ENCODE measurements at places on chromosomes 11 and 22. TPM values are rescaled to one million over a fixed set of nuclear protein-coding genes. Genes with fewer than 3 reads are reported as not detected.

GRCh38 chr11:78535920-78536319 is 38.7 kb downstream of the NARS2 start:
- no peaks in the 10 kb centered on the region for H3K4me1 ChIP-seq
- no peak for DNase-seq
- no peaks in the 10 kb centered on the region for H3K36me3 ChIP-seq
- no peaks in the 10 kb centered on the region for H3K27me3 ChIP-seq
- no peak overlapping the region for H3K4me3 ChIP-seq

- H3K4me1 ChIP-seq, result no peaks in the 10 kb centered on the region
- no peaks in the 10 kb centered on the region for H3K27me3 ChIP-seq
- no peak overlapping the region for H3K27ac ChIP-seq
- H3K36me3 ChIP-seq, result no peaks in the 10 kb centered on the region
Observed at GRCh38 chr11:96543177-96543576, 153.4 kb downstream of the JRKL start.

DNA sequence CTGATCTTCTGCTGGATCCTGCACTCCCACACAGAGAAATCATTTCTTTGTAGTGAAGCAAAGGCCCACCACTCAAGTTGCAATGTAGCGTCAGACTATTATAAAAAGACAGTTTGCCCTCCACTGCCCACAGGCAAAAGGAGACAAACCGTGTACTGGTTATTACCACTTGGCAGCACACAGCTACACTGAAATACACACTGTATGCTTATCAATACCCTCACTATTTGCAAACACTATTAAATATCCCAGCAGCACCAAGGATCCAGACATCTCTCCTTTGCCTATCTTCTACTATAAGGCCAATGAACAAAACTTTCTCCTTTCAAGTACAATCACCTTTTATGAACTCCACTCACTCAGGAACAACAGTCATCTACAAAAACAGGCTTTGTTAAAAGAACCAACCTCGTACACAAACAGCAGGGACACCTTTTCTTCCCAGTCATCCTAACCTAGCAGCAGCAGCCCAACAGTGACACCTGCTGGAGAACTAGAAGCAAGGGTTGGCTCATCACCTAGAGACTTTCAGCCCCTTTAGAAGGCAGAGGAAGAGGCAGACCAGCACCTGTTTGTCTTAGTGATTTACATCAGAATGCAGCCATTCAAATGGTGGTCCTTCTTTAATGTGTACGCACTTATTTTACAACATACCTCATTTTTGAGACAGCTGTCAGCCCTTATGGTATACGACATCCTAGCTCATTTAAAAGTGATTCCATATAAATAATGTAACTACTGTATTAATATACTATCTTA is 56.1 kb downstream of the AMBRA1 start:
- H3K4me1 ChIP-seq, result no peaks in the 10 kb centered on the region
- H3K4me3 ChIP-seq, result no peak overlapping the region

Gene CENPM
- total RNA-seq, result 2.8 TPM

GRCh38 chr11:8356721-8357504 is 93.2 kb upstream of the LMO1 start:
- peaks cover 9% of the 10 kb centered on the region for H3K4me1 ChIP-seq
- peak; percentile 96 for DNase-seq
- H3K27ac ChIP-seq, result no peak overlapping the region

GRCh38 chr11:1337647-1338007 is 28.2 kb upstream of the TOLLIP start:
- H3K36me3 ChIP-seq, result no peaks in the 10 kb centered on the region
- no peak overlapping the region for H3K4me3 ChIP-seq
- H3K27me3 ChIP-seq, result no peaks in the 10 kb centered on the region

Gene LDHAL6A
- total RNA-seq, result not detected

DNA sequence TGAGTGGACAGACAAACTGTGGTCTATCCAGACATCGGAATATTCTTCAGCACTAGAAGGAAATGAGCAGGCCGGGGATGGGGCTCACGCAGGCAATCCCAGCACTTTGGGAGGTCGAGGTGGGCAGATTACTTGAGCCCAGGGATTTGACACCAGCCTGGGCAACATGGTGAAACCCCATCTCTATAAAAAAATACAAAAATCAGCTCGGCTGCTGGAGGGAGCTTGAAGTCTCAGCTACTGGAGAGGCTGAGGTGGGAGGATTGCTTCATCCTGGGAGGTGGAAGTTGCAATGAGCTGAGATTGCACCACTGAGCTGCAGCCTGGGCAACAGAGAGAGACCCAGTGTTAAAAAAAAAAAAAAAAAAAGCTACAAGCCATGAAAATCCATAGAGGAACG is 8.0 kb upstream of the CTSD start:
- no peak overlapping the region for H3K27ac ChIP-seq
- H3K4me1 ChIP-seq, result peaks cover 8% of the 10 kb centered on the region
- DNase-seq, result no peak
- no peak overlapping the region for H3K4me3 ChIP-seq
- H3K27me3 ChIP-seq, result no peaks in the 10 kb centered on the region
- no peaks in the 10 kb centered on the region for H3K36me3 ChIP-seq

DNA sequence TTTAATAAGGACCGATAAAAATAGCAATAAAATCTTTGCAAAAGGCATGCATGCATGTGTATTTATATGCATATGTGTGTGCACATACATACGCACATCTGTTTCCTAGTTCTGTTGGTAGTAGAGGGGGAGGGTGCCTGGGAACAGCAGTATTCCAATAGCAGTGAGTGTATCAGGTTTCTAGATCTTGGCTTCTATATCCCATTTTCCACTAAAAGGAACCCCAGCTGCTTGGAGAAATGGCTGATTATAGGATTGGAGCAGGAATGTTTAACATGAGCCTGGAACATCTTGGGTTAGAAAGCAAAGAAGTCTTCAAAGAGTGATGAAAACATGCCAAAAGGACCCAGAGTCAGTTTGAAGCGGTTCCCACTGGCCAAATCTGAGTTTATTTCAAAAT is 21.0 kb downstream of the TNRC6B start:
- DNase-seq, result no peak
- H3K4me3 ChIP-seq, result no peak overlapping the region
- H3K4me1 ChIP-seq, result peaks cover 7% of the 10 kb centered on the region
- no peaks in the 10 kb centered on the region for H3K36me3 ChIP-seq

DNA sequence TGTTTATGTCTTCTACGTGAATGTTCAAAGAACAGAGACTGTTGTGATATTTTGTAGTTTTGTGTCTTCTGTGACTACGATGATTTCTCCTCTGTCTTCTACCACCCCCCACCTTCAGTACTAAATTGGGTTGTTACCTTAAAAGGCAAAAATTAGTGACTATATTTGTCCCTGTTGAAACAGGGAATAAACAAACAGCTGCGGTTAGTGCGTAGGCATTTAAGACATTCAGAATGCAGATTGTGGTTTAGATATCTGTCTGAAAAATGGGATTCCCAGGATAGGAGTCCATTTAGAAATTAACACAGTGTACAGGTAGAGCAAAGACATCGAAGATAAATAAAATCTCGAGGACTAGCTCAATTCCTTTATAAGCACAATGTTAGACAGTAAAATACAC is 15.6 kb upstream of the ARHGAP42 start:
- no peaks in the 10 kb centered on the region for H3K36me3 ChIP-seq
- no peak overlapping the region for H3K4me3 ChIP-seq

Gene CCDC88B
- 13.3 TPM for total RNA-seq

GRCh38 chr11:118343248-118343647 is 743 bp upstream of the CD3D start:
- H3K27me3 ChIP-seq, result no peaks in the 10 kb centered on the region
- no peak overlapping the region for H3K27ac ChIP-seq
- no peak overlapping the region for H3K4me3 ChIP-seq
- no peaks in the 10 kb centered on the region for H3K4me1 ChIP-seq
- no peak for DNase-seq

DNA sequence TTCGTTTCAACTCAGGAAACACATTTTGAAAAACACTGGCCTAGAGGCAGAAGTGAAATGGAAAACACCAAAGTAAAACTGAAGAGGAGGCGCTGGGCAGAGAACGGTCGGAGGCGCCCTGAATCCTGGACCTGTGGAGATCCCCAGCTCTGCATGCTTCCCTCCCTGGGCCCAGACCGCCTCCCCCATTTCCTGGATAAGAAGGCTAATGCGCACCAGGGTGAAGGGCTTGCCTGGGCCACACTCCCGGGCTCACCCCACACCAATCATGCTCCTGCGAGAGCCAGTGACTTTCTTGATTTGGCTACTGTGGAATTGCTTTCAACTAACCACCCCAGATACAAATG is 167.1 kb downstream of the CRYBB2 start:
- no peak for DNase-seq
- no peak overlapping the region for H3K4me3 ChIP-seq
- peaks cover 6% of the 10 kb centered on the region for H3K4me1 ChIP-seq
- H3K36me3 ChIP-seq, result no peaks in the 10 kb centered on the region
- no peaks in the 10 kb centered on the region for H3K27me3 ChIP-seq
- H3K27ac ChIP-seq, result no peak overlapping the region

Gene SCT
- total RNA-seq, result not detected

GRCh38 chr11:26244207-26244606 is 87.7 kb upstream of the ANO3 start:
- DNase-seq, result no peak
- H3K4me1 ChIP-seq, result no peaks in the 10 kb centered on the region
- no peaks in the 10 kb centered on the region for H3K36me3 ChIP-seq
- H3K4me3 ChIP-seq, result no peak overlapping the region
- no peak overlapping the region for H3K27ac ChIP-seq
- no peaks in the 10 kb centered on the region for H3K27me3 ChIP-seq

GRCh38 chr22:19442166-19442565 is 5.3 kb downstream of the C22orf39 start:
- no peak for DNase-seq
- H3K4me3 ChIP-seq, result no peak overlapping the region
- H3K27me3 ChIP-seq, result no peaks in the 10 kb centered on the region
- H3K4me1 ChIP-seq, result peaks cover 6% of the 10 kb centered on the region

DNA sequence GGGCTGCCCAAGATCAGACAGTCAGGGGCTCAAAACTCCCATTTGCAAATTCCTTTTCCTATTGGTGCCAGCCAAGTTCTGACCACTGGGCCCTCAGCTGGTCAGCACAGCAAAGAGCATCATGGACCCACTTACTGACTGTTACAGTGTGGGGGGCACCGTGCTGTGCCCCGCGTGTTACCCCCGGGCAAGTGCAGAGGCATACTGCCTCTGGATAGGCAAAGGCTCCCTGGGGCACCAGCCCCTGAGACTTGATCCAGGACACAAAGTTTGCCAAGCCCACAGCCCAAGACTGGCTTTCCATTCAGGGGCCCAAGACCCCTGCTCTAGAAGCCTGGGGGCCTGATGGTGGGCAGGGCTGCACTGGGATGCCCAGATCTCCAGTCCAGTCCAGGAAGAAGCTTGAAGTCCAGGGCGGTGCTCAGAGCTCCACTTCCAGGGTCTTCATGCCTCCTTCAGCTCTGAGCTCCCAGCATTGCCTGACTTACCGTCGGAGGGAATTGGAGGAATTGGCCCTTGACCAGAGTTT is 6.6 kb downstream of the LRRC32 start:
- H3K4me3 ChIP-seq, result no peak overlapping the region
- H3K36me3 ChIP-seq, result no peaks in the 10 kb centered on the region
- no peaks in the 10 kb centered on the region for H3K27me3 ChIP-seq

DNA sequence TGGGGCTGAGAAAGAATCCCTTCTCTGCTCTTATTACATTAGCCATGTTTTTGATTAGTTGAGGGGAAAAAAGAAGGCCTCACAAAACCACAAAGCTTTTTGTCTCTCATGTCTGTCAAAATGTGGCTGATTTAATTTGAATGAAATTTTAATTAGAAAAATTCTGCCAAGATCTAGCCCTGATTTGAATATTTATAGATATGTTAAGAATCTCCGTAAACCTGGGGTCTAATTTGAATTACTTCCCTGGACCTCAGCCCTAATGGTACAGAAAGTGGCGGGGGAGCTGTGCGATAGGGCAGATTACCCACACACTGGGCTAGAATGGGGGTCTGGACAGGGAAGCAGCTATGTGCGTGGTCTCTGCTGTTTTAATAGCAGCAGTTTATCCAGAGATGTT is 141.3 kb upstream of the TTC12 start:
- H3K27me3 ChIP-seq, result no peaks in the 10 kb centered on the region
- no peak for DNase-seq
- no peak overlapping the region for H3K27ac ChIP-seq
- H3K36me3 ChIP-seq, result no peaks in the 10 kb centered on the region
- H3K4me3 ChIP-seq, result no peak overlapping the region
- H3K4me1 ChIP-seq, result no peaks in the 10 kb centered on the region

Measured in kidney (tissue), 22 donors.